ENCODE measurements at places on chromosomes 2 and 18.

DNA sequence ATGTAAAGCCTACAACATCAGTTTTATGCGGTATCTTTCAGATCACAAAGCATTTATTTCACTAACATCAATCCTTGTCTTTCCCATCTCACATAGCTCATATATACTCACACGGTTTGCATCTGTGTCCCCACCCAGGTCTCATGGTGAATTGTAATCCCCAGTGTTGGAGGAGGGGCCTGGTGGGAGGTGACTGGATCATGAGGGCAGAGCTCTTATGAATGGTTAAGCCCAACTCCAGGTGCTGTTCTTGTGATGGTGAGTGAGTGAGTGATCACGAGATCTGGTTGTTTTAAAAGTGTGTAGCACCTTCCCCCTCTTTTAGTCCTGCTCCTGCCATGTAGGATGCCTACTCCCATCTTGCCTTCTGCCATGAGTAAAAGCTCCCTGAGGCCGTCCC, 42.0 kb downstream of the PARD6G start:
- no peak for DNase-seq

DNA sequence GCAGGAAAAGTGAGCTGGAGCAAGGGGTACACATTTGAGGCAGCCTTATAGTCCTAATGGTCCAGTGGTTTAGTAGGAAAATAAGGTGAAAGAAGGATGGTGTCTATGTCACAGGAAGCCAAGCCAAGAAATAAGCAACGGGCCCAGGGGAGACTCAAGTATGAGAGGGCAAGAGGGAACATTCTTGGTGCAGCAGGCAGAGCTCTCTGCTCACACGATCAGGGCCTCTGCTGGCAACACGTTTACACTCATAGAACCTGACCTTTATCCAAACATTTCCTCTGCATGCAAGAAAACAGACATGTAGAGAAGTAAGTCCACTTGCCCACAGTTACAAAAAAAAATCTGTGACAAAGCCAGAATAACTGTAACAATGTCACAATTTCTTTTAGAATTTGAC, 32.6 kb upstream of the LRRC30 start:
- DNase-seq: no peak

DNA sequence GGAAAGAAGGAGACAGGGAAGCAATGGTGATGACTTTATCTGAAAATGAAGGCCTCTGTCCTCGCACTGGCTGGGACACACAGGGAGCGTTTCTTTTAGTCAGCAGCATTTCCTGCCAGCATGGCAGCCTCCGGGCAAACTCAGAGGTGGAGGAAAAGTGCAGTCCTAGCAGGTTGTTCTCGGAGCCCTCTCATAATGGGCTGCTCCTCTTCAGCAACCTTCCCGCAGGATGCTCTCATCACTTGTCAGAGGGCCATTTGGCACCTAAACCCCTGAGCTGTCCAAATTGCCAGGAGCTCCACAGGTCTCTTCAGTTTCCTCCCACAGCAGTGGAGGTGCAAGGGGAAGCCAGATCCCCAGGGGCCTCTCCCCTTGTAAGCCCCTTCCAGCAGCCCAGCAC, 6.2 kb downstream of the STK39 start:
- DNase-seq: peak; percentile 67

- DNase-seq: peak; percentile 72
Observed at GRCh38 chr18:5630057-5630899, 86.5 kb upstream of the EPB41L3 start.

- DNase-seq: peak; percentile 86
Observed at GRCh38 chr2:7725171-7725849, 808.1 kb downstream of the RNF144A start.

- DNase-seq: no peak
Observed at GRCh38 chr2:207088276-207088675, 77.5 kb downstream of the KLF7 start.

DNA sequence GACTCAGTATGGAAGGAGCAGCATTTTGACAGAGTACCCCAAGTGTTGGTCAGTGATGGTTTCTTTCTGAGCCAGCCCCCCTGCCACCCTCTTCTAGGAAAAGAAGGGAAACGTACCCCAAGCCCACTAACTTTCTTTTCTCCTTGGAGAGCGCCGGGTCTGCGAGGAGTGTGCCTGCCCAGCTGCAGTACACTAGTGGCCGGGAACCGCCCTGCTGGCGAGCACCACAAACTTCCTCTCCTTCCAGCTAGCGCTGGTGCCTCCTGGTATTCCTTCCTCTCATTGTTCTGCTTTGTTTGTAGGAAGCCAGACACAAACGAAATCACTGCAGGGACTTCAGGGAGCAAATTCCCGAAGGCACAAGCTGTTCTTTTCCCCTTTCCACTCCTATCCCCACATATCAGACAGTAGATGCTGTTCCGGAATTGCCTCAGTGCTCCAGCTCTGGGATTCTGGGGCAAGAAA, 1.8 kb downstream of the CCDC85A start:
- no peak for DNase-seq

All from activated CD4-positive, alpha-beta T cell treated with anti-CD3 and anti-CD28 coated beads, Interleukin-2, Interleukin-6, amounts not matched to agents 100 ng/mL and 50 ng/mL, durations not matched to agents 16 hours and 8 hours (primary cell).